Stimulated activated CD4-positive, alpha-beta T cell treated with anti-CD3 and anti-CD28 coated beads, TNF-alpha, amount 100 ng/mL, for 24 hours (primary cell): ENCODE measurements at places on chromosomes 7 and 10.

DNA sequence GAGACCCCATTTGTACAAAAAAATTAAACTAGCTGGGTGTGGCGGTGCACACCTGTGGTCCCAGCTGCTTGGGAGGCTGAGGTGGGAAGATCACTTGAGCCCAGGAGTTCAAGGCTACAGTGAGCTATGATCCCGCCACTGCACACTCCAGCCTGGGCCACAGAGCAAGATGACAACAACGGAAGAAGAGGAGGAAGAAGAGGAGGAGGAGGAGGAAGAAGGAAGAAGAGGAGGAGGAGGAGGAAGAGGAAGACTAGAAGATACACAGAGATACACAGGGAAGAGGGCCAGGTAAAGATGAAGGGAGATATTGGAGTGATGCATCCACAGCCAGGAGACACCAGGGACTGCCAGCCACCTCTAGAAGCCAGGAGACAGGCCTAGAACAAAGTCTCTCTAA is 75.7 kb upstream of the PTER start:
- no peak for DNase-seq

DNA sequence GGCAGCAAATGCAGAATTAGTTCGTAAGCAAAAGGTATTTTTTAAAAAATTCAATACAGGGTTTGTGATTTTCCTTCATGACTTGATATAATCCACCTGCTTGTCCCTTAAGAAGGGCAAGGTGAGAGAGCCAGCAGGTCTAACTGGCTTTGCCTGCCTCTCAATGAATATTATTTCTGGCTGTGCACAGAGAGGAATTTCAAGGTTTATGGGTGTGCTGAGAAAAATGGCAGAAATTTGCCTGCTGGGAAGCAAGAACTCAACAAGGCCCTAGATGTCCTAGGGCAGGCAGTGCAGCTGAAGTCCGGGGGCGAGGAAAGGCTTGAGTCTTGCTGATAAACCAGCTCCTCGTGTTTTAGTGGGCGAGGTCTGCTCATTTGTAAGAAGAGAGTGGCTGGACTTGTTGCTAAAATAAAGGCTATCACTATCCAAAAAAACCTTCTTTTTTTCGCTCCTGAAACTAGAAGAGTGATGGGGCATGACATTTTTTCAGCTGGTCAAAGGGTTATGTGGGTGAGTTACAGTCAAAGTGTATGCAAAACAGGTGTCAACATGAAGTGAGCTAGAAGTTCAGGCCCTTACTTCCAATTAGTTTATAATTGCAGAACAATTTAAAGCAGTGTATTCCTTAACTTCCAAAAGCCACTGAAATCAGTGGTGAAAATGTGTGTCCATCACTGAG is 385.8 kb upstream of the KLF6 start:
- no peak for DNase-seq

DNA sequence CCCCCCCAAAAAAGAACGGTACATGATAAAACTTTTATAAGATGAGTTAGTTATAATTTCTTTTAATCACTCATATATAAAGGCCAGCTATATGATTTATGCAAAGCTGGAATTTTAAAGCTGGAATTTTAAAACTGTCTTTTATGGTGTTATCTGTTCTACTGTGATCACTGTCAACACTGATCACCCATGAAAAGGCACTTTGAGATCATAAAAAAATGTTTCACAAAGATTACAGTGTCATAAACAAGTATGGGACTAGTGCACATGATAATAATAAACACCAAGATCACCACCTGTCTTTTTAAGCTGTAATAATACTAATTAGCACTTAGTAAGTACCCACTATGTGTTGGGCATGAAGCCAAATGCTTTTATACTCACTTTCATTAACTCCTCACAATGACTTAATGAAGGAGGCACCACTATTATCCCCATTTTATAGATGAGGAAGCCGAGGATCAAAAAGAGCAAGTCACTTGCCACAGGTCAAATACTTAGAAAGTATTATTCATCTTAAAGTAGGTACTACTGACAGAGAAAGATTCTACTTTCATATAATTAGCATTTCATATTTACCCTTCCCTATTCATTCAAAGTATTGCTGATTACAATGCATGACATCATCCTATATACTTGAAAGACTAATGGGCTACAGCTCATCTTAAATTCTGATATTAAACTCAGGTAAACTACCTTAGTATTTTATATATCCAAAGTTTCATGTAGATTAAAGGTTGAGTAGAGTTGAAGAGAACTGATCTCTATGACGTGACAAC is 8.3 kb upstream of the RHOBTB1 start:
- no peak for DNase-seq

DNA sequence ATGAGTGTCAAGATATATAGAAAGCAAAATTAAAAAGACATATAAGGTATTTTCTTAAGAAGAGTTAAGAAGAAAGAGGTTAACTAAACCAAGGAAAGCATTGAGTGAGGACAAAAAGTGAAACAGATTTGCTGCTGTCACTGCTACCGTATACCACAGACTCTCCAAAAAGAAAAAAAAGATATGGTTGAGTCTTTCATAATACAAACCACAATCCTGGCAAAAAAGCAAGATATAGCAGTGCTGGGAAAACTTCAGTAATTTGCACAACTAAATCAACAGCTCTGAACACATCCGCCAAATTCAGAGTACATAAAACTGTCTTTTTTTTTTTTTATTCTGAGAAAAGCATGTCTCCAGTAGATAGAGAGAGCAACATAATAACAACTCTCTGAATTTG is 114.7 kb downstream of the ETV1 start:
- DNase-seq, result no peak
